ENCODE measurements at places on chromosomes 12 and 14. TPM values are rescaled to one million over a fixed set of nuclear protein-coding genes. Genes with fewer than 3 reads are reported as not detected.

Gene KIAA0586
- 20.6 TPM for total RNA-seq

Gene ARHGEF25
- 1.8 TPM for total RNA-seq

Gene HIP1R
- total RNA-seq = 123 TPM

Gene ZDHHC22
- not detected for total RNA-seq

Gene CELA1
- total RNA-seq = not detected
